Cardiac fibroblast (primary cell): ENCODE measurements at places on chromosomes 7 and 10.

DNA sequence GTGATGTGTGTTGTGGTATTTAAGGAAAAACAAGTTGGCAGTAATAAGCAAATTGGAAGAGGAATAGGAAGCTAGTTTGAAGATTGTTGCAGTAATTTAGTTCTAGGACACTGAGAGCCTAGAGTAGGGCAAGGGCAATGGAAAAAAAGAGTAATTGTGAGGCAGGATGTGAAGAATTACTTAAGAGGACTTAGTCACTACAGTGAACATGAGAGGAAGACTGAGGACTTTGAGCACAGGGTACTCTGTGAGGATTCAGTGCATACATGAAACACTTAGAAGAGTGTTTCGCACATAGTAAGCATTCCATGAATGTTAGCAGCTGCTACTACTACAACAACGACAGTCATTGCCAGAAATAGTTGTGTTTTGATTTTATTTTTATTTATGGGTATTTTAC is 30.9 kb upstream of the DKK1 start:
- peak; percentile 23 for DNase-seq

DNA sequence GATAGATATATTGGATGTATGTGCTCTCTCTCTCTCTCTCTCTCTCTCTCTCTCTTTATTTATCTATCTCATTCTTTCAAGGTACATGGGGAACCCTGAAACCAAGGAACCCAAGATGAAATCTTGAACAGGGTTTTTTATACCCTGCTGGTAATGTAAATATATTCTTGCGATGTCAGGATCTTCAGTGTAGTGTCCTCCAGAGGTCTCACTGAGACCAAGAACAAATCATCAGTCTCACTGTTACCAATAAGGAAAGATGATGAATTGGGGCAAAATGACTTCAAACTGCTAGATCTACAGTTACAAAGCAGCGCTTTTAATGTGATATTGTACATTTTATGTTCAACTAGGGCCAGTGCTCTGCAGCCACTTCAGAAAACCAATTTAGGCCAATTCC is 423.5 kb downstream of the ANKRD7 start:
- no peak for DNase-seq

DNA sequence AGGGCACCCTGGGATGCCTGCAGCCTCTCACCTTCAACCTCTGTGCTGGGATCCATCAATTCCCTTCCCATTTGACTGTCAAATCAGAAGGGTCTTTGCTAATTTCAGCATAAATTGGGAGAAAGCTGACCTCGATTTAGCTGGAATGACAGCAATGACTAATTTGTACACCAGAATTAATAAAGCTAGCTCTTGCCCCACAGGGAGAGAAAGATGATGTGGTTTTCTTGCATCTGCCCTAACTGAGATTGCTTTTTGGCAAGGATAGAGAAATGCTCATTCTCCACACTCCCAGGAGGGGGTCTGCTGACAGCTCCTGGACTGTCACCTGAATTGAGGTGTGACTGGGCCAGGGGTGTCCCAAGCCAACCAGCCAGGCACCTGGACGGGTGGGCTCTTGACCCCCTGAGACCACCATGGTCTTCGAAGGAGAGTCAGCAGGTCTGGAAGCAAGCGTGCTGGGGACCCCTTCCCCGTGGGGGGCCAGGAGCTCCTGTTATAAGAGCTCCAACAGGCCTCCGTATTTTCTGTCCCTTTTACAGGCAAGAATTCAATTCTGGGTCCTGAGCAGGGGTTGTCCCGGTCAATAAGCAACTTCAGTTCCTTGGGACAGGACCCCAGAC is 42.1 kb downstream of the RBM17 start:
- DNase-seq, result no peak

DNA sequence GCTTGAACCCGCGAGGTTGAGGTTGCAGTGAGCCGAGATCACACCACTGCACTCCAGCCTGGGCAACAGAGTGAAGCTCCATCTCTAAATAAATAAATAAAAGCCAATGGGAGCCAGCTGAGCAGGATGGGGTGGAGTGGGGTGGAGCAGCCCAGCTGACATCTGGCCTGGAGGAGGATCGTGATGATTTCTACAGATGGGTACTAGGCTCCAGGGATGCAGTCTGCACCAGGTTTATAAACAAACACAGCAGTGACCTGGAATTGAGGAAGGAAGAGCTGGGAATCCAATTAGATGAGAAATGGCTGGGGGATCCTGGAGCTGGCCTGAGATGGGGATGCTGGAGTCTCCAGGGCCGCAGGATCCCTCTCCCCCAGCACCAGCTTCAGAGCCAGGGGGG is 7.3 kb upstream of the GRIFIN start:
- no peak for DNase-seq

DNA sequence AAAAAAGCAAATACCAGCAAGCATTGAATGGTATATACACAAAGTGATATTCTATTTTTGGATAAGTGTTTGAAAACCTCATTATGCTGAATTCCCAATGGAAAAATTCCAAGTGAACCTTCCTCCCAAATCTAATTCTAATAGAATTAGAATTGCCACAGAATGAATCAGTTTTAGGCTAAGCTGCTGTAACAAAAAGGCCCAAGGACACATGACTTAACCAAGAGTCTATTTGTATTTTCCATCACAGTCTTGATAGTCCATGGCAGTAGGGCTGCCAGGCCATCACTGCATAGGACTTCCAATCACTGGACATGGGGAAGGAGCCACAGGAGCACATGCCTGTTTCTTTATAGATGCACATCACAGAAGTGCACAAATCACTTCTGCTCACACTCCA is 91.2 kb upstream of the IFRD1 start:
- DNase-seq, result no peak

GRCh38 chr7:142800088-142800487 is 29.3 kb downstream of the PRSS2 start:
- DNase-seq, result no peak

- DNase-seq, result no peak
These were observed 24.1 kb upstream of the CARD11 start for GRCh38 chr7:3067606-3068380.

DNA sequence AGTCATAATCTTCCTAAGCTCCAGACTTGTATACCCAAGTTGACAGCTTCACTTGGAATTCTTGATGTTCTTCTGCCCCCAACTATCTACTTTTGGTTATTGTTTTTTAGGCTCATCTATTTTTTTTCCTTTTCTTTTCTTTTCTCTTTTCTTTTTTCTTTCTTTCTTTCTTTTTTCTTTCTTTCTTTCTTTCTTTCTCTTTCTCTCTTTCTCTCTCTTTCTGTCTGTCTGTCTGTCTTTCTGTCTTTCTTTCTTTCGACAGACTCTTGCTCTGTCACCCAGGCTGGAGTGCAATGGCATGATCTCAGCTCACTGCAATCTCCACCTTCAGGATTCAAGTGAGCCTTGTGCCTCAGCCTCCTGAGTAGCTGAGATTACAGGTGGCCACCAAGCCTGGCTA is 36.5 kb downstream of the KMT2E start:
- no peak for DNase-seq

- DNase-seq, result no peak
These were observed 3.8 kb downstream of the PRAP1 start for GRCh38 chr10:133350950-133351329.

GRCh38 chr7:22833957-22834356 is 11.3 kb upstream of the TOMM7 start:
- DNase-seq, result peak; percentile 36

- DNase-seq, result no peak
These were observed 25.9 kb upstream of the PANK1 start for GRCh38 chr10:89670926-89671325.

GRCh38 chr7:132560105-132560504 is 16.2 kb downstream of the PLXNA4 start:
- DNase-seq, result no peak

DNA sequence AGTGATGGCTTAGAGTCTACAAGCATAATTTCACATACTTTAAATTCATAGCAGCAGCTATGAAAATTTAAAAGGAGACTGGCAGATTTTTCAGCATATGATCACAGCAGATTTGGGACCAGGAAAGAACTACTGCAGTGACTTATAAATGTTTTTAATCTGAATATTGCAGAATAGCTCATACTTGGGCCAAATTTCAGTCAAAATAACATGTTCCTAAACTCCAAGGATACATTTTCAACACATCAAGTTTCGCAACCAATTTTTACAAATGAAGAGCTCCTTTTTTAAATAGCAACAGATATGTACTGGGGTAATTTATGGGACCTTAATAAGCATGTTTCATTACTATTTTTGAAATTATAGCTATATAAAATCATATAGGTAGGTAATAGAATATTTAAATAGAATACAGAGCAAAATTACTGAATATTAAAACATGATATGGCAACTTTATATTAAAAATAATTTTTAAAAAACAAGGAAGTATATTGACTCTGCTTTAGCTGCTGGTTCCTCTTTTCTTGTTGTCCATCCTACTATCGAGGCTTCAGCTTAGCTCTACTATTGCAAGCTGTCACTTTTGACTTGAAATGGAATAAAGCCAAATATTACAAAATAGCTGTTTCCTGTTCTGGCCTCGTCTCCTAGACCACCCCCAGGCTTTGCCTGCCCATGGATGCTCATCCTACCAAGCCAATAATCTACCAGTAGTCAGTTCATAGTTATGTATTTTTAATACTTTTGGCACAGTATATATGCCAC is 123.1 kb downstream of the NRBF2 start:
- DNase-seq, result peak; percentile 56

GRCh38 chr7:75054744-75055143 is 18.9 kb downstream of the RCC1L start:
- DNase-seq, result peak; percentile 92

DNA sequence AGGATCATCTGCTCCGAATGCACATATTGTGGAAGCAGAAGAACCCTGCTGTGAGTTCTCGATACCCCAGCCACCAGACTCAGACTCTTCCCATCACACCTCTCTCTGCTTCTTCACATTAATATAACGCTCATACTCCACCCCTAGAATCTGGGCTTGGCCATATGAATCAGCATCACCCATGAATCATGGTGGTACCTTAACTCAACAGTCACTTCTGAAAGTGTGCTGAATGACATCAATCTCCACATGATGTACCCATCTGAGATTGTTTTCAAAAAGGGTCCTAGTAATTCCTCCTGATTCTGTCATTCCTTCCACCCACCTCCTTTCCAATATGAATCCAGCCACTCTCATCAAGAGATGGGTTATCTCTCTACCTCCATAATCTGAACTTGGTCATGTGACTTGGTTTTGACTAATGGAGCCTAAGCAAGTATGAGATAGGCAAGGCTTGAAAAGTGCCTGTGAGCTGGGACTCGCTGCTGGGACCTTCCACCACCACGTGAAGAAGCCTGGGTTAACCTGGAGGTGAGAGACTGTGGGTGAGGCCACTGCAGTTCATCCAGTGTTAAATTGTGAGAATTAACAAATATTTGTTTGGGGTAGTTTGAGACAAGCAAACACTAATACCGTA is 15.4 kb downstream of the YWHAG start:
- no peak for DNase-seq
